ENCODE measurements at places on chromosomes 4 and X. TPM values are rescaled to one million over a fixed set of nuclear protein-coding genes. Genes with fewer than 3 reads are reported as not detected.
A peak's percentile ranks its signal among the peaks of the same experiment; 100 is the strongest.

DNA sequence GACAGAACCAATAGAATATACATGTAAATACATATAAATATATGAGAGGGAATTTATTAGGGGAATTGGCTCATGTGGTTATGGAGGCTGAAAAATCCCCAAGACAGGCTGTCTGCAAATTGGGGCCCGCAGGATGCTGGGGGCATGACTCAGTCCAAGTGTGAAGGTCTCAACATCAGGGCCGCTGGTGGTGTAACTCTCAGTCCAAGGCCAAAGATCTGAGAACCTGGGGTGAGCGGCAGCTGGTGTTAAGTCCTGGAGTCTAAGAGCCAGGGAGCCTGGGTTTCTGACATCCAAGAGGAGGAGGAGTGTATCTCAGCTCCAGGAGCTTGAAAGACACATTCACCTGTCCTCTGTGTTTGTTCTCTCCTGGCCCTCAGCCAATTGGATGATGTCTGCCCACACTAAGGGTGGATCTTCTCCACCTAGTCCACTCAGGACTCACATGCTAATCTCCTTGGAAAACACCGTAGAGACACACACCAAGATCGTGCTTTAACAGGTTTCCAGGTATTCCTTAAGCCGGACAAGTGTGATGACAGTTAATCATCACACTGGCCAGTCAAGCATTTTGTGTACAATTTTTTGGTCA, 28.9 kb downstream of the TIGD2 start:
- no peak for DNase-seq

GRCh38 chrX:5145957-5146356, 1082.7 kb downstream of the NLGN4X start:
- DNase-seq, result no peak

DNA sequence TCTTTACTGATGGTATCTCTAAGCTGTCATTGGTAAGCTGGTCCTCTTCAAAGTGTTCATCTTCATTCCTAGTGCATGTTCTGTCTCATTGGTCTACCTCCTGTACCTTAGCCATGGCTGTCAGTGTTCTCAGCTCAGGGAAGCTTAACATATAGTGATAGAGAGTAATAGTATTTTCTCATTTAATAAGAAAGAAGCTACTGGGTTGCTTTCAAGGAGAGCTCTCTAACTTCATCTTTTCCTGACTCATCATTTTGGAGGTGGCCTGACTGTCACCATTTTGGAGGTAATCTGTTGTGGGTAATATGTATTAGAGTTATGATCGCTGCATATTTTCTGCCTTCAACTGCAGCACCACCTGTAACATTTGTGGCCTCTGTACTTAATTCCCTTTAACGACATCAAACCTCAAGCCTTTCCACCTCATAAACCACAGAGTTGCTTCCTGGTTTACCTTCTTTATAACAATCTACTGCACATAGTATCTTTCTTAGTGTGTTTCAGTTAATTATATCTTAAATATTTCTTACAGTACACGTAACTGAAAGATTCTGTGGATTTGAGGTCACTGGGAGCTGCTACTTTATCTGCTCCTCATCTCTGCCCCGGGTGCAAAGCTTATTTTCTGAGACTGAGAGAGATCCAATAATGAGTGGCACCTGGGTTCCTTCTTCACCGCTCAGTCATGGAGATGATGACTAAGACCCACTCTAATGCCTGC, 474.0 kb upstream of the TECRL start:
- no peak for DNase-seq

DNA sequence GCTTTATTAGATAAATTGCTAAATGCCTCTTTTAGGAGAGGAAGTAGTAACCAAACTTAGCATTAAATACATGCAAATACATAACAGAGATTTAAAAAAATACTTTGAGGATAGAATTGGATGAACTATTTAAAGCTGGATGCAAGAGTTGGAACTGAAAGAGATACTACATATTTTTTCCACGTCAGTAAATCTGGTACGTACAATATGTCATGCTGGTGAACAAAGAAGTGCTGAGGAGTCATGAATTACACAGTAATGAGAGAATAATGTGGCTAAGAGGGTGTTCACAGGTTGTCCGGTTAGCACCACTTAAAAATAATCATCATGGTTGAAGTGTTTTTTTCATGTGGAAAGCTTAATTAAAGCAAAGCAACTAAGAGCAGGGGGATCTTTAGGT, 184.1 kb upstream of the FRMPD4 start:
- no peak for DNase-seq

DNA sequence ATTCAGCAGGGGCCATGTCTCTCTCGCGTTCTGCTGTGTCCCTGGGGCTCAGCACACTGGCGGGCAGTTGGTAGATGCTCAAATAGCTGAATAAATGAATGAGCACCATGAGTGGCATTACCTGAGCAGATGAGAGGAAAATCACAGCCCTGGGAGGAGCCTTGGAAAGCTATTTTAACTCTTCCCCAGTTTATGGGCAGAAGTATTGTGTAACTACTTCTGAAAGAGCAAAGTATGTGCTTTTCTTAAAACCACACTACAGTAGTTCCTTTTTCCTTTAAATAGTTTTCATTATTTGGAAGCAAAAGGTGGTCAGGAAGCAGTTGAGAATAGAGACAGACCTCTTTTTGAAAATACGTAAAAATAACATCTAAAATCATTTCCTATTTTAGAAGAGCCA, 3.0 kb upstream of the PLAC1 start:
- DNase-seq, result no peak

The VSIG4 gene
- total RNA-seq, result 0.72 TPM

DNA sequence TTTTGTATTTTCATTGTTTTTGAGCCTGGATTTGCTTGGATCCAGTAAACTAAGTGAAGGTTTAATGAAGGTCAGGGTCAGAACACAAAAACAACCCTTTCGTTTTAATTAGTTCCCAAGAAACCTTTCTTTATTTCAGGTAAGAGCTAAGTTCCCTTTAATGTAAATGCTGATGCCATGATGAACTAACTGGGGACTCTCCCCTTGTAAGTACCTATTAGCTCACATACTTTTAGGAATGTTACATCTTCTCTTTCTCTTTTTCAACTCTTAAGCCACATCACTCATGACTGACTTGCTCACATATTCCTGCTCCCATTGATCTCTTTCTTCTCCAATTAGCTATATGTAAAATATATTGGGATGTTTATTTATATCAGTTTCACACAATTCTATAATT, 673.1 kb upstream of the CPEB2 start:
- DNase-seq, result peak; percentile 8

GRCh38 chr4:80033581-80033980, 39.4 kb downstream of the ANTXR2 start:
- DNase-seq, result no peak

GRCh38 chrX:102837847-102838246, 99.2 kb upstream of the RAB40AL start:
- DNase-seq, result no peak
